NCI-H446 (cell line): ENCODE measurements at places on chromosomes 13 and 19.

GRCh38 chr13:46598820-46599180, 45.8 kb downstream of the LRCH1 start:
- DNase-seq, result no peak

GRCh38 chr13:46288570-46289259, 77.0 kb downstream of the LRRC63 start:
- DNase-seq, result no peak

DNA sequence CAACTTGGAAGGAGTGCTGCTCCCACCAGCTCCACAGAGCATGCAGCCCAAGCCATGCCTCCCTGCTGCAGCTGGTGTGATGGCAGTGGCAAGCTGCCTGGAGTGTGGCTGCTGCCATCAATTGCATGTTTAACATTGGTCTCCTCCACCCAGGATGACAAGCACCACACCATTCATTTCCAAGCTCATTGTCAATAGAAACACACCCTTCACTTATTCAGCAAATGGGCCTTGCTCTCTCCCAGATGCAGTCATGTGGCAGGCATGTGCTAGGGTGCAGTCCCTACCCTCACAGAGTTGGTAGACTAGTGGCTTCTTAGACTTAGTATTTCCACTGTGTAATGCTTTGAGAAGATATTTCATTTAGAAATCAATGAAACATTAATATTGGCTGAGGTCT, 70.8 kb upstream of the FGF14 start:
- DNase-seq, result no peak

DNA sequence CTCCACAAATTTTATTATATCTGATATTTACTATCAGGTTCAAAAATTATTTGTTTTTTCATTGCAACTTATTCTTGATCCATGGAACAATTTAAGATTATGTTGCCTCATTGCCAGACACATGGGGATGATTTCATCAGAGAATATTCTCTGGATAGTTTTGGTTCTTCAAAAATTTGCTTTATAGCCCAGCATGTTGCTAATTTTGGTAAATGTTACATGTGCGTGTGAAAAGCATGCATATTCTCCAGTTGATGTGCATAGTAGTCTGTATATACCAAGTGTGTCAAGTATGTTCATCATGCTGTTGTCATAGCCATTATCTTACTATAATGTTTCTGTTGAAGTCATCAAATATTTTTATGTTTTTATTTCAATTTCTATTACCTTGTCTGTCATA, 122.3 kb downstream of the RFC3 start:
- no peak for DNase-seq

GRCh38 chr19:14383661-14384555, 2.7 kb downstream of the ADGRE5 start:
- peak; percentile 14 for DNase-seq

GRCh38 chr13:94331281-94331680, 148.2 kb downstream of the DCT start:
- no peak for DNase-seq

DNA sequence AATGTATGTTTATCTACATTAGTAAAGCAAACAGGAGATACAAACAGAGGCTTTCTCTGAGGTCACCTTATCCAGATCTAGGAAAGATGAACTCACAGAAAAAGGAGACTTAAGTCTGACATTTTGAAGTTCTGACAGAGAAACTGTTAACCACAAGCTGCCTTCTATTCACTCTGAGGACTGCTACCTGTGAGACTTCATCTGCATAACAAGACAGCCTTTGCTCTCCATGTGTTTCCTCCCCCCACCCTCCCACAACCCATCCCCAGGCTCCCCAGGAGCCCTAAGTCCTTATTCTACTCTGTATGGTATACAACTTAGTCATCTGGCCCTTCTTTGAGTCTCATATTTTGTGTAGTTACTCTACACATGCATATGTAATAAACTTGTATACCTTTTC, 699.0 kb downstream of the FGF9 start:
- no peak for DNase-seq

DNA sequence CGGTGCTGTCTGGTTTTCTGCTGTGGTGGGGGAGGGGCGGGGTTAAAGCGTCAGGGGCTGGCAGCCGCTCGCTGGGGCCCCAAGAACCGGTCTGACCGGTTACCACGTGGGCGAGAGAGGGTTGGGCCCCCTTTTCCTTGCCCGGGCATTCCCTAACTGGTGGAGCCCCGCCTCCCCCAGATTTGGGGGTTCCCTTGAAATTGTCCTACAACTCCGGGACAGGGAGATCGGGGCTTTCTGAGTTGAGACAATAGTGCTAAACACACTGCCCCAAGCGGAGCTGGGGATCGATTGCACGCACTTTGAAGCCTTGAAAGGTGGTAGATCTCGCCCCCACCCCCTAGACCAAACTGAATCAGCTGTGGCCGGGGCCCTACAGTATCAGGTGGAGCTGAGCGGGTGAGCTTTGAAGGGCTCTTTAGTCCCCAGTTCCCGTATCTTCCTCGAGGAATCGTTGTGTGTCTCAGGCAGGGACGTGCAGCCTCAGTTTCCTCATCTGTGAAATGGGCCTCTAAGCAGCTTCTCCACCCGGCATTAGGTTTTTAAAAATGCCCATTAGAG, 4.8 kb downstream of the IER2 start:
- DNase-seq, result peak; percentile 58

DNA sequence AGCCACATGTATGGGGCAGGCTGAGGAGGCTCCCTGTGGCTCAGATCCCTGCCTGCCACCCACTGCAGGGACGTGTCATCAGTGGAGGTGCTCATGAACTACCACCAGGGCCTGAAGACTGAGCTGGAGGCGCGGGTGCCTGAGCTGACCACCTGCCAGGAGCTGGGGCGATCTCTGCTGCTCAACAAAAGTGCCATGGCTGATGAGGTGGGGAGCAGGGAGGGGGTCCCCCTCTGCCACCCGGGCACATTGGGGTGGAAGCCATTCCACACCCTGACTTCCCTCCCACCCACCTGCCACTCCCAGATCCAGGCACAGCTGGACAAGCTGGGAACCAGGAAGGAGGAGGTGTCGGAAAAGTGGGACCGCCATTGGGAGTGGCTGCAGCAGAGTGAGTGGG, 11.3 kb upstream of the SHKBP1 start:
- no peak for DNase-seq

DNA sequence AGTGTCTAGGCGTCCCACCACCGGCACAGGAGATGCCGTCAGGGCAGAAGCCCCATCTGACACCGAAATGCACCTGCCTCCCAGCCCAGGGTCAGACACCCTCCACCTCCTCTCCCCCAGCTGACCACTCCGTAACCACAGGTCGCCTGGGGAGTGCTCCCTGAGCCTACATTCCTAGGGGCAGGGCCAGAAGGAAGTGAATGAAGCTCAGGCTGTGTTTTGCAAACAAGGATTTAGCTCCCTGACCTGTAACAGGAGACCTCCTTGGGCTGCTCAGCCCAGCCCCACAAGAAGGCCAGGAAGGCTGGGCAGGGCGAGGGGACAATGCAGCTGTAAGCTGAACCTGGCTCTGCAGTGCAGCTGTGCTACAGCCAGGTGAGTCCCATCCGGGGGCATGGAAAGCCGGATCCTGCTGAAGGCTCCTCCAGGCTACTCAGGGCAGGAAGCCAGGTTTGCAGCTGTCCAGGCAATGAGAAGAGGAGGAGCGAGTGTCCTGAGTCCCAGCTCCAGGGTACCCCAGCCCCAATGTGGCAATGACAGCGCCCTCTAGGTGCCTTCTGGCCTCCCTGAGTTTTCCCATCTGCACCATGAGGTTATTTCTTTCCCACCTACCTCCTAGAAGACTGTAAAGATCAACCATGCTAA, 42.1 kb downstream of the RHPN2 start:
- DNase-seq, result no peak

DNA sequence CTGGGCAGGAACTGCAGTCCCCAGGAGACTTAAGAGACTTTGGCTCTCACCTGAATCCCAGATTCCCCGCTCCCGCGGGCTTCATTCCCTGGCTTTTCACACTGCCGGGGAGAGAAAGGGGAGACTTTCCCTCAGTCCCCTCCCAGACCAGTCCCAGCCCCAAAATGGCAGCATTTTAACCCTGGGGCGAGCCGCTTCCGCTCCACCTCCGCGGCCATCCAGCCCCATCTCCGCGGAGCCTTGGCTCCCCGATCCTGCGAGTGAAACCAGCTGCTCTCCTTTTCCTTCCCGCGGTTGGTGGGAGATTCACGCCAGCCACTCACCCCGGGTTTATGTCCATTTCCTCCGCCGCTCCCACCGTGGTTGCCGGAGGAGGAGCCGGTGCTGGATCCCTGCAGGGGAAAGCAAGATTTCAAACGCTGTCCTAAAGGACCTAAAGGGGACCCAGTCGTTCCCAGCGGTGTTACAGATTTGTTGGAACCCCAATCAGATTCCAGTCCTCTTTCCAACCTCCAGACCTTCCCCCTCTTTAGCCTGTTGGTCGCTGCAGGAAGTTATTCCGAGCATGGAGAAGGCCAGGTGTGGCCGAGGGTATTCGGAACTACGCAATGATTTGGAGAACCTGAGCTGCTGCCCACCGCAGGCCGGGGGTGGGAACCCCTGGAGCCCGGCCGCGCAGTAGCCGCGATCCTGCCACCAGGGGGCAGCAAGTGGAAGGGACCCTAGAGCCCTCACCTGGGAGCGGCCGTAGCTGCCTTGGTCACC, 3.4 kb downstream of the DMKN start:
- DNase-seq, result peak; percentile 43

DNA sequence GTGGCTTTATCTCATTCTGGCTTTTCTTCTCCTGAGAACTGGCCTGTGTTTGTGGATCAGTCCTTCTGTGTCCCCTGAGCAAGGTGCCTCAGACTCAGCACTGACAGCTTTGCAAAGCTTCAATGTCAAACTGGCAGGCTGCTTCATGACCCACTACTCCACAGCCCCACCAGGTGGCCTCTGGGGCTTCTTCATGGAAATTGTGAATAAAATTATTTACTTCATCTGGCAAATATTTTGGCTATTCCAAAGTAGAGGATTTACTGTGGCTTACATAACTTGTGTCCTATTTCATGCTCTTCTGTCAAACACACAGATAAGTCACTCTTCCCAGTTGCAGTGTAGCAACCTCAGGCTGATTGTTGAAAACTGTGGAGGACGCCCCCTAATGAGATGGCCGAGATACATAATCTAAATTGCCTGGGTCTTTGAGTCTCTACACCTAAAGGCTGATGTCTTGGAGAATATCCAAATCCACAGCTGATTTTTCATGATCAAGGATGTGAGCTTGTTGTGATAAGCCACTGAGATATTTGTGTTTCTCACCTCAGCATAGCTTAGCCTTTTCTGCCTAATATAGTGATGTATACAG, 721.9 kb upstream of the SLC10A2 start:
- DNase-seq, result peak; percentile 3

DNA sequence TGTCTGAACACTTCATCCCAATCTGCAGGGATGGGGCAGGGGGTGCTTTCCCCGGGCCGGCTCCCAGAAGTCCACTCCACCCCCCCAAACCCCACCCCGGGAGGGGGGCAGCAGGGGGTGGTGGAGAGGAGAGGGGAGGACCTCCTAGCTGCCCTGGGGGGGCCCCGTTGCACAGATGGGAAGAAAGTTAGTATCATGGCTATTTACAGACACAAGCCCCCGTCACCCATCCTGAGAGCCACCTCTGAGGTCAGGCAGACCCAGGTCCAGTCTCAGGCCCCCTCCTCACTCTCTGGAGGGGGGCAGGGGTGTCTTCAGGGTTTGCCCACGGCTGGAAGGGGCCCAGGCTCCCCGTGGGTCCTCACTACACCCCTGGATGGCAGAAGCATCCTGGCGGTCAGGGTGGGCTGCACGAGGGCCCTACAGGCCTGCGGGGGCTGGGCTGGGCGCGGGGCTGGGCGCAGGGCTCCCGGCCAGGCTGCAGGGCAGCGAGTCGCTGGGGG, 5.8 kb upstream of the REXO1 start:
- DNase-seq, result no peak

DNA sequence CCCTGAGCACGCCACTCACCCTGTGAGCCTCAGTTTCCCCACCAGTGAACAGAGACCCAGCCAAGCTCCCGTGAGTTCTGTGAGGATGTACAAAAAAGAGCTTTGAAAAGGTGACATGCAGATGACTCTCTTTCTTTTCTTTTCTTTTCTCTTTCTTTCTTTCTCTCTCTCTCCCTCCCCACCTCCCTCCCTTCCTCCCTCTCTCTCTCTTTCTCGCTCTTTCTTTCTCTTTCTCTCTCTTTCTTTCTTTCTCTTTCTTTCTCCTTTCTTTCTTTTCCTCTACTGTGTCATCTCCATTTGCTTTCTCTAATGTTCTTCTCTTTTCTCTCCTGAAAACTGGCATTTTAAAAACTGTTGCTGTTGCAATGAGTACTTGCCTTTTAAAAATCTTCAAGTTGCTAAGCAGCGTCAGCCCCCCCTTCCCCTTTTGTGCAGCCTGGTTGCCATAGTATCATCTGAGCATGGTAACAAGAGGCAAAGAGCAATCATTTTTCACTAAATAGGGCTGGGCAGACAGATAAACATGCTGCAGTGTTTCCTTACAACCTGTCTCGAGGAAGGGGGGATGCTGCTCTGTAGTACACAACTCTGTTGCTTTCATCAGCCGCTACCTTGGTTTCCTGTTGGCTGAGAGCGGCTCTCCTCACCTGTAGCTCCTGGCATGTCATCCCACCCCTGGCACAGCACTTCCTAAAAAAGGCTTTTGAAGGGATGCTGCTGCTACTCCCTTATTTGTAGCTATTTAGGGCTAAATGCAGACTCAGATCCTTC, 108.7 kb upstream of the MBNL2 start:
- DNase-seq, result no peak

DNA sequence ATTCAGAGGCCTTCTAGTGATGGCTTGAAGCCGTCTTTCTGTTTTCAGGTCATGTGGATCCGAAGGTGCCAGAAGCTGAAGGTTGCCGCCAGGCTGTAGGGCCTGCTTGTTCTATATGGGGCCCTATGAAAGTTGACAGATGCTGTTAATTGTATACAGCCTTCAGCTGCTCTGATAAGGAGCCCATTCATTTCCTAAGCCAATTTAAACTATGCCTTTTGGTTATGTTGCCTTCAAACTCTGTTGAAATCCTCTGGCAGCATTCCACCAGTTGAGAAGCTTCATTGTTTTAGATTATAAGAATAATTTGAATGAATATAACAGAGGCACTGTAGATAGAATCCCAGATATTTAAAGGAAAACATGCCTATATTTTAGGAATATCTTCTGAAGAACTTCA, 34.4 kb downstream of the RAP2A start:
- DNase-seq, result no peak

GRCh38 chr13:42022796-42023493, 25.5 kb upstream of the DGKH start:
- no peak for DNase-seq

GRCh38 chr19:38682195-38682867, 34.9 kb downstream of the ACTN4 start:
- DNase-seq, result no peak

DNA sequence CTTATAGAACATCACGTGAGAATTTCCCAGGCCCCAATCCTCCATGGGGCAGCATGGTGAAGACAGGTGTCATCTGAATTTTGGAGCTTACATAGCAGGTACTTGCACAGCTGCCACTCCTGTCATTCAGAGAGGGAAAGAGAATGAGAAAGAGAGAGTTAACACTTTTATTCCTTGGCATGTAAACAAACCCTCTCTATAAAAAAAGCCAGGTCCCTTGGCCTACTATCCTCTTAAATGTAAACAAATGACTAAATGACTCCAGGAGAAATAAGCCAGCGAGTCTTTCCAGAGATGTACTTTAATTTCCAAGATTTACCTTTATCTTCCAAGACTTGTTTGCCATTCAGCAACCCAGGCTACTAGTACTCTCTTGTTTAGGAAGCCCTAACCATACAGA, 195.3 kb upstream of the HTR2A start:
- no peak for DNase-seq
